ENCODE measurements at places on chromosomes 5 and 9.

DNA sequence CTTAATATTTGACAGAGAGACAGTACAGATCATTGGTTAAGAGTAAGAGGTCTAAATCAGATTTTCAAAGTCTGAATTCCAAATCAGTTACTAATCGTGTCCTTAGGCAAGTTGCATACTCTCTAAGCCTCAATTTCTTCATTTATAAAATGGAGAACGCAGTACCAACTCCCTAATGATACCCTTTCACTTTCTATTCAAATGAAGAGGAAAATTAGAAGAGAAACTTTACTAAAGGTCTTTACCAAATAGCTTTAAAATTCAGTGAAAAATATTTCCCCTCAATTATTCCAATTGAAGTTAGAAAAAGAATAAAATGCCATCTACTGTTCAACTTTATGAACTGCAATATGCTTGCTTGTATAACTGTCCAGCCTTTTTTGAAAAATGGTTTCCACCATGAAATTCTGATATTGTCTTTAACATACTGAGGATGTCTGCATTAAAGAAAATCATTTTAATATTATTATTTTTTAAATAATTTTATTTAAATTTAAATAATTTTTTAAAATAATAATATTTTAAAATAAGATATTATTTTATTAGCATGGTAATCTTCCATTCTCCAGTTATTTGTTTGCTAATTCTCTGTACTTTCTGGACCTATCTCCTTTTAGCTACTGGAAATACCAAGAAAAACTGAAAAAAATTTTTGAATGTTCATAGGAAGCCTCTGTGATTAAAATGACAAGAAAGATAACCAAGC, 36.0 kb downstream of the POC5 start:
- no peaks in the 10 kb centered on the region for H3K27me3 ChIP-seq
- DNase-seq, result no peak
- H3K4me1 ChIP-seq, result peaks cover 20% of the 10 kb centered on the region

GRCh38 chr5:158928404-158928803, 171.3 kb downstream of the EBF1 start:
- no peak overlapping the region for H3K4me3 ChIP-seq
- no peak overlapping the region for H3K27ac ChIP-seq
- no peaks in the 10 kb centered on the region for H3K36me3 ChIP-seq
- H3K27me3 ChIP-seq, result peaks cover 20% of the 10 kb centered on the region
- H3K4me1 ChIP-seq, result no peaks in the 10 kb centered on the region

DNA sequence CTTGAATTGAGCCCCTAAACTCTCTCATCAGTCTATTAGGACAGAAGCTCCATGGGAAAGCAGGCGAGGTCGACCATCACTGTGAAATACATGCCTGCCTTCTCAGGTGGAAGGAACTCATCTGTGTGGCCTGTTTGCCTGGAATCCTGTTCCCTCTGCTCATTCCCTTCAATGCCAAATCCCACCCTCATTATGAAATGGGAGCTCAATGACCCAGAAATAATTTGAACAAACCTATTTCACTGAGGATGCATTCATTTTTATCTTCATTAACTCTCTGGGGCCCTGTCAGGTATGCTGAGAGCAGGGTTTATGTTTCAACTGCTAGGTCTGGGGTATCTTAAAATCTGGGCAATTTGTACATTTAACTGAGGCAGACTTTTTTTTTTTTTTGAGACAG, 142.2 kb downstream of the MED27 start:
- no peaks in the 10 kb centered on the region for H3K27me3 ChIP-seq
- DNase-seq, result no peak
- no peaks in the 10 kb centered on the region for H3K36me3 ChIP-seq
- no peak overlapping the region for H3K27ac ChIP-seq

DNA sequence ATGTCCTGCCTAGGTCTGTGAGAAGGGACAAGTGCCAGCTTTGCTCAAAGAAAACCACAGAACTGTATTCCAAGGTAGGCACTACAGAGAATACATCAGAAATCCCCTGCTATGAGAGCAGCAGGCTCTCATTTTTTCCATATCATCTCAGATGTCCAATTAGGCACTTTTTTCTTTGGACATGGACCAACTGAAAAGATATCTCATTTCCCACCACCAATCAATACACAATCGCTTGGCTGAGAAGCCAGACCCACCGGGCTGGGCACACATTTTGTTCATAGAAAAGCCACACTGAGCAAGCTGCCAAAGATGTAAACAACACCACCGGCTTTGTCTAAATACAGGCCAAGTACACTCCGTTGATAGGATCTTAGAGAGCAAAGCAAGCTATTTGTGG, 25.9 kb downstream of the STOM start:
- H3K27me3 ChIP-seq, result no peaks in the 10 kb centered on the region
- peaks cover 10% of the 10 kb centered on the region for H3K4me1 ChIP-seq
- no peak for DNase-seq
- no peak overlapping the region for H3K4me3 ChIP-seq
- H3K27ac ChIP-seq, result no peak overlapping the region
- H3K36me3 ChIP-seq, result peaks cover 10% of the 10 kb centered on the region

DNA sequence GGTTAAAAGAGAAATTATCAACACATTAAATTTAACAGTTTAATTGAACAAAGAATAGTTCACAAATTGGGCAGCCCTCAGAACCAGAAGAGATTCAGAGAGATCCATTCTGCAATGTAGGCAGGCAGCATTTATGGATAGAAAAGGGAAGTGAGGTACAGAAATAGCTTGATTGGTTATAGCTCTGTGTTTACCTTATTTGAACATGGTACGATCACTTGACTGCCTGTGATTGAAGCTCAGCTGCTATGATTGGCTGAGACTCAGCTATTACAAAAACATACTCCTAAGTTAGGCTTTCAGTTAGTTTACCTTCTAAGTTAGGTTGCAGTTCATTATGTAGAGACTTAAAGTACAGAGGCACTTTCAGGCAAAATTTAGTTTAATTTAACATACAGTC, 7.3 kb downstream of the CNTRL start:
- no peak overlapping the region for H3K4me3 ChIP-seq
- H3K27ac ChIP-seq, result no peak overlapping the region
- H3K4me1 ChIP-seq, result peaks cover 10% of the 10 kb centered on the region

- H3K36me3 ChIP-seq, result no peaks in the 10 kb centered on the region
- H3K27me3 ChIP-seq, result no peaks in the 10 kb centered on the region
- H3K4me3 ChIP-seq, result no peak overlapping the region
These were observed 159.4 kb downstream of the MYO10 start for GRCh38 chr5:16776611-16777251.

DNA sequence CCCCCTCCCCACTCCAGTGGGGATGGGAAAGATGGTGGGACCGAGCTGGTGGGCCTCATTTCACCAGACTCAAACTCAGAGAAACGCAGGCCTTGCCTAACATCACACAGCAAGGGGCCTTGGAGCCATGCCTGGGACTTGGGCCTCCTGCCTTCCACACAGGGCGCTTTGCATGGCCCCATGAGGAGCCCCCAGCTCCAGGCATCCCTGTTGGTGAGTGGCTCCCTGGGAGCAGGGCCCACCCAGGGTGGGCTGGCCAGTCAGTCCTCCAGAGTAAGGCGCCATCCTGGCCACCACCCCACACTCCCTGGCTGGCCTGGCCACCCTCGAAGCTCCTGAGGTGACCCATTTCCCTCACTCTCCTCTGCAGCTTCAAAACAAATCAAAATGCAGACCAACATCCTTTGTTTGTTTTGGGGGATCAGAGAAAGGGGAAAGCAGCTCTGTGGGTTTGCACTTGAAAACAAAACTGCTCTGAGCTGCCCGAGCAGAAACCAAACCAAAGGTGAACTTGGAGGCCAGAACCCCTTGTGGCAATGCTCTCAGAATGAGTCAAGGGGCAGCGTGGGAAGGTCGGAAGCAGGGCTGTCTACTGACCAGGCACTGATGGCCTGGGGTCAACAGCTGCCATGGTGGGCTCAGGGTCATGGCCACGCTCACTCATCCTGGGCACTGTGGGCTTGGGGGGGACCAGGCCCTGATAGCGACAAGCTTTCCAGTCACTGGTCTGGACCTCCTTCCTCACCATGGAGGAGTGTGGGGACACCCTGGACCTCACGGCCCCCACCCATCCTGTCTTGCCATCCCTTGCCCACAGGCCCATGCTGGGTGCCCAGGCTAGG, 37.0 kb upstream of the VDAC1 start:
- H3K36me3 ChIP-seq, result no peaks in the 10 kb centered on the region
- H3K27ac ChIP-seq, result no peak overlapping the region
- no peak for DNase-seq
- no peak overlapping the region for H3K4me3 ChIP-seq
- peaks cover 14% of the 10 kb centered on the region for H3K27me3 ChIP-seq

- no peak overlapping the region for H3K27ac ChIP-seq
- peaks cover 12% of the 10 kb centered on the region for H3K4me1 ChIP-seq
- no peaks in the 10 kb centered on the region for H3K27me3 ChIP-seq
- H3K4me3 ChIP-seq, result no peak overlapping the region
- no peak for DNase-seq
- H3K36me3 ChIP-seq, result no peaks in the 10 kb centered on the region
These were observed 111.3 kb upstream of the ALDH1B1 start for GRCh38 chr9:38281196-38281595.

GRCh38 chr5:168746893-168747640, 167.9 kb upstream of the PANK3 start:
- peaks cover 10% of the 10 kb centered on the region for H3K36me3 ChIP-seq
- H3K4me1 ChIP-seq, result peaks cover 11% of the 10 kb centered on the region
- no peaks in the 10 kb centered on the region for H3K27me3 ChIP-seq

DNA sequence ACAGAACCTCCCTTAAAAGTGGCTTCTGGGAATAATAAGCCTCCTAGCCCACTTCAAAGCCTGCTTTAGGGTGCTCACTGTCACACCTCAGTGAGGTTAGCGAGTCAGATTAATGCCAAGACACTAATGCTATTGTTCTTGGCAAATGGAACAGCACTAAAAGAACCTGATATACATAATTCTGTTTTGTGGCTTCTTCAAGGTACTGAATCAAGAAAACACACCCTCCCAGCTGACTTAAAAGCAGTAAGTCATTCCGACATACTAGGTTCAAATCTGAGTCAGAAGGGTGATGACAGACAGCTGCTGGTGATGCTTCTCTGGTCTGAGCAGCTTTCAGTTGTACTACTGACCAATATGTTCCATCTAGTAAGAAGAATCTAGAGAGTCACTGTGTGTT, 121.6 kb downstream of the OXCT1 start:
- H3K27me3 ChIP-seq, result no peaks in the 10 kb centered on the region
- H3K4me3 ChIP-seq, result no peak overlapping the region
- no peak overlapping the region for H3K27ac ChIP-seq
- H3K4me1 ChIP-seq, result peaks cover 5% of the 10 kb centered on the region
- DNase-seq, result peak; percentile 53
- peaks cover 33% of the 10 kb centered on the region for H3K36me3 ChIP-seq

DNA sequence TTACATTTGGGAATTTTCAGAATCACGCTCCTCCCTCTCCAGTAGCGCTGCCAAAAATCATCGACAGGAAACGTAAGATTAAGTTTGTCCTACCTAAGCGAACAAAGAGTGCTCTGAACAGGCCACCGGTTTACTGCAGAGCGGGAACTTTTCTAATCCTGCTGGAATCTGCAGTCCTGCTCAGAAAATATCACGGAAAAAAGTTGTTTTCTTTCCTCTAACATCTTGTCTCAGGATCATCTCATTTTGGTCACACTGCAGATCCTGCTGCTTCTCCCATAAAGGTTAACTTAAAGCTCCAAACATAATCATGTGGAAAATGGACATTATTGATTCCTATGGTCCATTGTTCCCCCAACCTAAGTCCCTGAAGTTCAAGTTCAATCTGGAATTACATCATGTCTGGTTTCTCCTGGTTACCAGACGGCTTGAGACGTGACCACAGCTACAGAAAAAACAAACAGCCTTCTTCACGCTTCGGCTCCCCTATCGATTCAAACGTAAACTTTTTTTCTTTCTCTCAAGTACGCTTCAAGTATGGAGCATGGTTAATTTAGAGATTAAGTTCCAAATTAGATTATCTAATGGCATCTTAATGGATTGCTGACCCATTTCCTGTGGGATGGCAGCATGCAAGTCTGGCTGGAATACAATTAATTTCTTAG, 217.6 kb downstream of the NFIB start:
- no peaks in the 10 kb centered on the region for H3K4me1 ChIP-seq
- H3K27ac ChIP-seq, result no peak overlapping the region
- no peaks in the 10 kb centered on the region for H3K36me3 ChIP-seq
- DNase-seq, result no peak

DNA sequence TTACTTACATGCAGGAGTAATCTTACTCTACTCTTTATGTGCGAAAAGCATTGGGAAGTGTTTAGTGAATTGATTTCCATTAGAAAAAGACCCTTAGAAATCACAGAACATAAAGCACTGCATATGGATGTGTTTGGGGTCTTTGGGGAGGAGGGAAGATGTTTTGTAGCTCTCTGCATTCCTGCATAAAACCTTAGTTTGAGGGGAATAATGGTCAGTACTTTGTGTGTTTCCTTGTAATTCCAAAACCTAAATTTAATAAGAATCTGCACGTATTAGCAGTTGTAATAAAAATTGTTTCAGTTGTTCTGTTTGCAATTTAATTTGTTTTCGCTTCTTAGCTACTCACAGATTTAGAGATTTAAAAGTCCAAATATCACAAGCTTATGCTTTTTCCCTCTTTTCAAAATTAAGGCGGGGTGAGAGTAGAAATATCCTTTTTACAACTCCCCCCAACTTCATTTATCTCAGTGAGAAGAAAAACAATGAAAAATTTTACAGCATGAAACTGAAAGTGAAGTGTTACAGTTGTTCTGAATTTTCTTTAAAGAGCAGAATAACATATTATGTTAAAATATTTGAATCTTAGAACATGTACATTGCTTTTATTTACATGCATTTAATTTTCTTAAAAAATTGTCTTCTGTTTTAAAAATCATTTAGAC, 143.8 kb downstream of the SMARCA2 start:
- no peak for DNase-seq
- H3K27me3 ChIP-seq, result no peaks in the 10 kb centered on the region
- no peak overlapping the region for H3K27ac ChIP-seq
- H3K36me3 ChIP-seq, result peaks cover 20% of the 10 kb centered on the region

GRCh38 chr9:134566196-134566847, 75.3 kb upstream of the COL5A1 start:
- no peak for DNase-seq
- H3K27ac ChIP-seq, result no peak overlapping the region
- H3K4me3 ChIP-seq, result no peak overlapping the region
- H3K27me3 ChIP-seq, result no peaks in the 10 kb centered on the region
- H3K36me3 ChIP-seq, result no peaks in the 10 kb centered on the region
- no peaks in the 10 kb centered on the region for H3K4me1 ChIP-seq

All from T-helper 2 cell treated with Interferon-gamma antibody and Interleukin-4, amounts not matched to agents 5 μg/mL and 100 μg/mL, for 36 hours (primary cell).